H7 (cell line): ENCODE measurements at places on chromosomes 1 and 21. TPM values are rescaled to one million over a fixed set of nuclear protein-coding genes. Genes with fewer than 3 reads are reported as not detected.

DNA sequence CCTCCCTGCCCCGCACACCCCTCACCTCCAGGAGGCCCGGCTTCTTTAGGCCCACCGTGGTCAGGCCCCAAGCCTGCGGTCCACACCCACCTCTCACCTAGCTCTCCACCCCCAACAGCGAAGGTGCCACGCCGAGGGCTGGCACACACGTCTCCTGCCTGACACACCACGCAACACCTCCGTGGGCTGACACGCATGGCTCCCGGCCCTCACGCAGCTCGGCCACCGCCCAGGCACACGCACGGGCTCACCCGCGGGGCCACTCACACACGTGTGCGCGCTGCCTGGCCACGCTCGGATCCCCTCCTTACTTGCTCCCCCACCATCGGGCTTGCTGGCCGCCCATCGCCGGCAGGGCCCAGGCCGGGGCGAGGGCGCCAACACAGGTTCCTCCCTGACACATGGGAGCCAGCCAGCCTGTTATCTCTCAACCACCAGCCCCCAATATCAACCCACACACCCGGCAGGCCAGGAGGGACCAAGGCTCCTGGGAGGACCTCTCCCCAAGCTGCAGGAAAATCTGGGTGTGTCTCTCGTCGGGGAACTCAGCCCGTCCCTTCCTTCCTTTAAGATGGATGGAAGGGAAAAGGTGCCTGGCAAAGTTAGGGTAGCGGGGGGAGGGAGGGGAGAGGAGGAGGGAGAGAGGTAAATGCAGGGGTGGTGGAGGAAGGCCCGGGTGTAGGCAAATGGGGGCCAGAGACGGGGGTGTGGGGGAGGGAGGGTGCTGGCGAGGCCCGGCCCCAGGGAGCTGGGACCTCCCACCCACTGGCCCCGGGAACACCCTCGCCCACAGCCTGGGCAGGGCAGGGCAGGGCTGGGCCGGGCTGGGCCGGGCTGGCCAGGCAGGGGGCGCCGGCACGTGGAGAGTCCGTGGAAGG is 546 bp downstream of the ELOVL1 start:
- peak; percentile 87 for DNase-seq

PRDM2 gene
- 8.6 and 15.2 TPM in 2 replicates for total RNA-seq

- DNase-seq, result peak; percentile 95
Measured at GRCh38 chr1:205504311-205505075, at the start of gene CDK18. Gene CDK18 (plus strand): TSS chr1:205504669. CDS start chr1:205523168, 18,499 bp downstream.

DPT gene
- not detected in 2 replicates for total RNA-seq

DNA sequence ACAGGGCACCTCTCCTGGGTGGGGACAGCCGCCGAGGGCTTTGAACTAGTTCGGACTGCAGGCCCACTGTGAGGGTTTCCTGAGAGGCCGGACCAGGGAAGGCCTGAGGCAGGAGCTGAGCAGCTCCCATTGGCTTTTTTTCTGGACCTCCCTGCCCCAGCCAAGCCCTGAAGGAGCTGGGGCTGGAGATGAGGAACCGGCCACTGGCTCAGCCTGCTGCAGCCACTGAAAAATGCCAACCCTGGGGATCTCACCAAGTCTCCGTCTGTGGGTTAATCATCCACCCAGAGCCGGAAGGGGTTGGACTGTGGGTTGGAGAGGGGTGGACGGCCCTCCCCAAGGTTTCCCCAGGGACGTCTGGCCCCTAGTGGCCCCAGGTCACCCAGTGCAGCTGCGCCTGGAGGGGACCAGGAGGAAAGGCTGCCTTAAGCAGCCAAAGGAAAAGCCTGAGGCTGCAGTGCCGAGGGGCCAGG is 2.5 kb downstream of the VWA1 start:
- peak; percentile 52 for DNase-seq

DNA sequence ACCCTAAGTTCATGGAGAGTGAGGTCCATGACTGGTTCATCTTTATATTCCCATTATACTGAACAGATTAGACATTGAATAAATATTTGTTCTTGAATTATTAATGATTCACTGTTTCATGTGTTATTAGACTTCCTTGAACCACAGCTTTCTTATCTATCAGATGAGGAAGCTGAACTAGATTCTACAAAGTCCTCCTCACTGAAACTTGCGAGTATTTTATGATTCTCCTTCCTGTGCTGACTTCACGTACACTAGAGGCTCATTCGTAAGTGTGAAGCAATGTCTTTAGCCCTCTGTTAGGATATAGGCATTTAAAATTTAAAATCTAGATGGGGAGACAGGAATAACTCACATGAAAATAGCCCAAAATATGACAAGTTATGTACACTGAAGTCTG is 95.6 kb upstream of the IRF2BP2 start:
- DNase-seq, result no peak

GRCh38 chr1:43042773-43043457 is 84.2 kb upstream of the SLC2A1 start:
- DNase-seq, result no peak

NKAIN1 gene
- 73.6 and 89.9 TPM in 2 replicates for total RNA-seq

- no peak for DNase-seq
Measured at GRCh38 chr21:35359076-35359475, 310.0 kb upstream of the RUNX1 start.

DNA sequence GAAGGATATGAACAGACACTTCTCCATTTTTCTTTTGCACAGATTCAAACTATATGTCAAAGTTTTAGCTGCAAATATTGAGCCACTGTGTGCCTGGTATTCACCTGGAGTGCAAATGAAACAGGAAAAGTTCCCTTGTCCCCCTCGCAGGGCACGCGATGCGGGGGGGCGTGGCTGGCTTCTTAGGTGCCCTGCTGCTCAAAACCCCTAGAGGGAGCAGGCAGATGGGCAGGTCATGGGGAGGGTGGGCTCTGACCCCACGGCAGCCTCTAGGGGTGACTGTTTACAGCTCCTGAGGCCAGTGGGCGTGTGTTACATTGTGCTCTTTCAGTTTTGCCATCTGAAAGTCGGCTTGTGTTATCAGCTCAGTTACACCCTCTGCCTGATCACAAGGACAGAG is 931.2 kb upstream of the B3GALT2 start:
- peak; percentile 57 for DNase-seq

GNG5 gene
- total RNA-seq, result 68.5 and 71.2 TPM in 2 replicates
